ENCODE measurements at places on chromosomes 3 and 15.

DNA sequence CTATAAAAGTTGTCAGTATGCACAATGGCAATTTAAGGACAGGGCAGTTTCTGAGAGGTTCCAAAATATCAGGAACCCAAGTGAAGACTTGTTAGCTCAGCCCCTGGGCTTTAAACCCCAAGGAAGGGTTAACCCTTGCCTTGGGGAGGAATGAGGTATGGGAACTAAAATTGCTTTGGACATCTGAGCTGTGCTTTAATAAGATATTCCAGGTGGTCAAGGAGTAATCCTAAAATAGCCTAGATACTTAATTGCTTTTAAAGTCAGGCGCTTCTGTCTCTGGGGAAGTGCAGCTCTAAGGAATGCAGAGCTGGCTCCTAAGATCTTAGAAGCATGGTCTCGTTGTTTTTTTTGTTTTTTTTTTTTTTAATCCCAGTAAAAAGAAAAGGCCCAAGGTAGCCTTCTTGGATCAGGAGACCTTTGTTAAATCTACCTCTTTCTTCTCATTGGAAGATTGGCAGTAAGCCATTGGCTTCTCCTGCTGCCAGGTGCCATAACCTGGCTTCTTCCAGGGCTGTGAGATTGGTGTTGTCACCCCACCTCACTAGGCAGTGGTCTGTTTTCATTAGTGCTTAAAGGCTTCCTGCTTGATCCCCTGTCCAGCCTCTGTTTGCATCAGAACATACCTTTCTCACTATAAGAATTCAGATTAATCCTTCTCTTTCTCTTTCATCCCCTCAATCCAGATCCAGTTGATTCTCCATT is 24.5 kb downstream of the ARID3B start:
- DNase-seq = no peak

DNA sequence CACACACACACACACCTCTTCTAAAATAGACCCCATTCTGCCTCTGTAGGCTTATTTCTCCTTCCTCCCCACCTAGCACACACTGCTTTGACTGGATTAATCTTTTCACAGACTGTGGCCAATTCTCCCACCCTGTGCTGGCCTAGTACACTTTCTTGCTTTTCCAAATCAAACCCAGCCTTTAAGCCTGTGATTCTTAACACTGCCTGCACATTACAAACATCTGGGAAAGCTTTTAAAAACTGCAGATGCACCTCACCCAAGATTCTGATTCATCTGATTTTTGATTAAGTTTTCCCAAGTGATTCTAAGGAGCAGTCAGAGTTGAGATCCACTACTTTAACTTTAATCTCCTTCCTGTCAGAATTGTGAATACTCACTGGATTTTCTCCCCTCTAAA is 12.8 kb downstream of the CSNK1G1 start:
- no peak for DNase-seq

- DNase-seq = no peak
These were observed 21.8 kb downstream of the SLC6A11 start for GRCh38 chr3:10837849-10838248.

GRCh38 chr3:25349828-25350724 is 78.0 kb upstream of the RARB start:
- DNase-seq = no peak

- DNase-seq = no peak
These were observed 106.4 kb upstream of the PTX3 start for GRCh38 chr3:157330206-157330605.

- DNase-seq = no peak
These were observed 12.3 kb upstream of the C3orf22 start for GRCh38 chr3:126571078-126571477.

DNA sequence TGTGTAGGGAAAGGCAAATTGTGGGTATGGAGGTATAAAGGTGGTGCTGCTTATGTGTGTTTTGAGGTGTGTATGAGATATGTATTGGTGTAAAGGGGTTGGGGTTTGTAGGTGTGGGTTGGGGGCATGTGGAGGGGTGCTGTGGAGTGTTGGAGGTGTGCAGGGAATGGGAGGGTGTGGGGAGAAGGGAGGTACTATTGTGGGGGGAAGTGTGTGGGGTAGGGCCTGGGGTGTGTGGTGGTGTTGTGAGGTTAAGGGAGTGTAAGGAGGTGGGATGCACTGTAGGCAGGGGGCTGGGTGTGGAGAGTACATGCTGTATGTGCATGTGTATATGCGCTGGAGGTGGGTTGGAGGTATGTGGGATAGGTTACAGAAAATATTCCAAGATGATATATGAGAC is 15.7 kb downstream of the CCDC12 start:
- DNase-seq = no peak

DNA sequence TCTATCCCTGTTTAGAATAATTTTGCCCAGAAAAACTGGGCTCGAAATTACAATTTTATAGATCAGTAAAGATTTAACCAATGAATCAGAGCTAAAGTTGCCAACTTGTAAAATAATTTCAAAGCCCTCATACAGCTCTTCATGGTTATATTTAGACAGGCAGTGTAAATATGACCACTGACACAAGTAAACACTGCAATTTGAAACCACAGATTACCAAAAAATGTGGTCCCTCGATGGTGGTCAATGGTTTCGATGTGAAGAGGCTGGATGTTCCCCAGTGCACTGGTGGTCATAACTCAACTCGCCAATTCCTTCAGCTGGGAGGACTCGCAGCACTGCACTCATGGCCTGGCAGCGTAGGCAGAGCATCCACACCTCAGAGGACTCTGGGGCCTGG is 28.6 kb downstream of the LRTM1 start:
- no peak for DNase-seq

GRCh38 chr3:89314454-89315098 is 207.2 kb downstream of the EPHA3 start:
- DNase-seq = no peak

DNA sequence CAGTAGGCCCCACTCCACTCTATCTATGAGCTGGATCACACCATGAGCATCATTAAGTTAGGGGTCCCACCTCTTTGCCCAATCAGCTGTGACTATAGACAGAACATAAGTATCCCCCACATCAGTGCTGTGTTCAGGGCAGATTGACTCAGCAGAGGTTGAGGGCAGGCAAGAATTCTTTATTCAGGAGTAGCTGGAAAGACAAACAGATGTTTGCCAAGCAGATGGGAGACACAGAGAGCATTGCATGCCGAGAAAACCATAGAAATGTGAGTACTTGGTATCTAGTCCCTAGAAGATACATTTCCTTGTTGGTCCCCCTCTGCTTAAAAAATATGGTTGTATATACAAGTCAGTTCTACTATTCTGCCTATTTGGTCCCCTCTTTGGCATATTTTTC is 440.8 kb downstream of the RAP2B start:
- no peak for DNase-seq

DNA sequence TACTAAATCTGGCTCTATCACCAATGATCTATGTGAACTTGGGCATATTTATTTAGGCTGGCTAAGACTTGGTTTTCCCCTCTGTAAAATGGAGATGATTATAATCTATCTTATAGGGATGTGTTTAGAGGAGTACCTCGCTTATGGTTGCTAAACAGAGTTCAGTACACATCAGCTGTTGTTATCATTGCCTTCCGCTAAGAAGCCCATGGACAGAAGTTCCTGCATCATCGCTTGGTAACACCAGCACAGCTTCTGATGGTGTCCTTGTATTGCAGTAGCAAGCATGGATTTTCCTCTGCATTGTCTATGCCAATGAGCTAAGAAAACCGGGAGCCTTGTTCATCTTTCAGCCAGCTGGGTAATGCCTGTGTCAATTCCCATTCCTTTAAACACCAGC is 73.1 kb upstream of the LRTM1 start:
- no peak for DNase-seq

DNA sequence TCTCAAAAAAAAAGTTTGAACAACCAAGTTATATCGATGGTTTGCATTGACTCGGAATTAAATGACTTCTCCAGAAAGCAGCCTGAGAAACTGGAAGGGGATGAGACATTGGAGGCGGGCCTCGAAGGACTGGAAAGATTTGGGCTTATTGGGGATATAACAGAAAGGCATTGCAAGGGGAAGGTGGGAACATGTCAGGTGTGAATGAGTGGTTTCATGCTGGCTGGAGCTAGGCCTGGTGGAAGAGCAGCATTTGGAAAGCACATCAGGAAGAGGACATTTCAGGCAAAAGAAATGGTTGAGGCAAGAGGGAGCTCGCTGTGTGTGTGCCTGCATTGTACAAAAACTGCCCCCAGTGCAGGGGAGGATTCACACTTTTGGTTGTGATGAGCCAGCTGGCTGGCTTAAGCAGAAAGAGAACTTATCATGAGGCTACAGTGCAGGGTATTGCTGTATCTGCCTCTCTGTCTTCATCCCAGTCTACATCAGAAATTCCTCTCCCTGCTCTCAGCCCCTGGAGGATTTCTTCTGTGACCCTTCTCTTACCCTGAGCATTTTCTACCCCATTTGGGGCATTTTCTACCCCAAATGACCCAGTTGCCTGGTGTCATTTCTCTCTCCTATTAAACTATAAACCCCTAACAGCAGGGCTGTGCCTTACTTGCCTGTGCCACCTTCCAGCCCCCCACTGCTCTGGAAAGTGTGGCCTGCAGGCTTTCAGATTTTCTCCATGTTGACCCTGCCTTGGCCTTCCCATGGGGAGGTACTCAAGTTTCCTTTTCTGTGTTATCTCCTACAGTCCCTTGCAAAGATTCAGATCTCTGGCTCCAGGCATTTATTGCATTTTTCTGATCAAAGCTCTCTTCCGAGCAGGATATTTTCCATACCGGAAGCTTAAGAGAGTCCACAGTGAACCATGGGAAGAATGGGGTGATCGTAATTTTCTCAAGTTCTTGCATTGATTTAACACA is 64.4 kb upstream of the FLNB start:
- no peak for DNase-seq

- DNase-seq = no peak
These were observed 278.4 kb upstream of the ZPLD1 start for GRCh38 chr3:102156426-102156825.

DNA sequence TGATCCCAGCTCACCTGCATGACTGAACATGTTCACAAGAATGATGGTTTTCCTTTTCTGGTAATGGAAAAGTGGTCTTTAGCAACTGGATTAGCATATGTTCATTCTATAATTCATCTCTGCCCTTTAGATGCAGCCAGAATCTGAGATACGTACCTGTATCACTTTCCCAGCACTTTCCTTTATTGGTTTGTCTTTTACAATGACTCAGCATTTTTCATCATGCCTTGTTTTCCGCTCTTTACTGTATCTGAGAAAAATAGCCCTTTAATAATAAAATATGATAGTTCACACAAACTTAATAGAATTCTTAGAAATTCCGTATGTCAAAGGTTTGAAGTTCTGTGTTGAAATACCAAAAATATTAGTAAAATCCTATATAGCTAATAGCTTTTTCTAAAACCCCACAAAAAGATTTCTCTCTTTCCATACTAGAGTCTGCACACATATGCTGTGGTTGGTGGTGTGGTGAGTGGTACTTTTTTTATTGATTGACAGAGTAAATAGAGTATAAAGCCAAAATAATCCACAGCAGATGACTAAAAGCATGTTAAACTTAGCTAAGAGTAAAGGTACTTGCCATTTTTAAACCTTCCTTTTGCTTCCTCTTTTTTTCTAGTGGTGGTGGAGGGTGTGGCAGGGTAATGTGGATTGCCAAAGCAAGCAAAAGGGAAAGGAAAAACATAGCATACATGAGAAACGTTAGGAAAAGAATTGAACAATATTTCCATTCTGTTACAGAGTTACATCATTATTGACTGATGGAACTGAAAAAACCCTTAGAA is 328.9 kb upstream of the RBMS3 start:
- DNase-seq = no peak

DNA sequence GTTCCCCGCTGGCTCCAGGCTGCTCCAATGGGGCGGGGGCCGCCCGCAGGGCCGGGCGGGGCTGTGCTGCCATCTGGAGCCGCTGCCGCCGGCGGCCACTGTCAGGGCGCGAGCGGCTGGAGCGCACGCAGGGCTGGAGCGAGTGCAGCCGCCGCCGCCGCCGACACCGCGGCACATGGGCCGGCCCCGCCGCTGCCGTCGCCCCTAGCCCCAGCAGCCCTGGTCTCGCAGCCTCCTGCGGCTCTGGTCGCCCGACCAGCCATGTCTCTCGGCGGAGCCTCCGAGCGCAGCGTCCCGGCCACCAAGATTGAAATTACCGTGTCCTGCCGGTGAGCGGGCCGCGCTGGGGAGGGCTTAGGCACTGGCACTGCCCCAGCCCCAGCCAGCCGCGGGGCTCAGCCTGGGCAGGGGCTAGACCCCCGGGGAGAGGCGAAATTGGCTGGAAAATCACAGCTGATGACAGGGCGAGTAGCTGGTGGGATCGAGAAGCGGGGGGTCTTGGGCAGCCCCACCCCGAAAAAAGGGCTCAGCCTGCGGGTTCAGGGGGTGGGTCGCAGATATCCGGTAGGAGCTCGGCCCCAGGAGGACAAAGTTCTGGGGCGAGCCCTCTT is at the start of gene CPNE9:
Gene CPNE9 (plus strand): TSS at position 98 of the 611 bp plus-strand sequence. CDS start 164 bp downstream, at position 262.
- peak; percentile 49 for DNase-seq

DNA sequence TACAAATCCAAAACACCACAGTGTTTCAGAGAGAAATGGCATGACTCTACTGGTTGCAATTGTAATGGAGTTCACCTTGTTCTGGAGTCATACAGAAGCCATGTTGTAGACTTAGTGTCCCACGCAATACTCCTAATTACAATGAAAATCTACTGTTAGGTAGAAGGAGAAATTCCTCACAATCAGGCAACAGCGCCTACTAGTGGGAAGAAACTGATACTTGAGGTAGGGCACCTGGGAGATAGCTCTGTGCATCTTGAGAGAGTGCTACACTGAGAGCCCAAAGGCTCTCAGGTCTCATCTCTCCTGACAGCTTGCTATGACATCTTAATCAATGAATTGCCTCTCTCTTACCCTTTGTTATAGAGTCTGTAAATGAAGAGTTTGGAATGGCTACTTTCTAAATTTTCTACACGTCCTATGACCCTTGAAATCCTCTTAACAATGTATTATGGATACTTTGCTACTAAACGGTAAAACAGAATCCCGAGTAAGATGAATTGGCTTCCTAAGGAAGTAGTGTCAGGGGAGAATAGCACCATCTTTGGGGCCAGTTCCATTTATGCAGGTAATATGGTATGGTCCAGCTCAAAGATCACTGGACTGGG is 422.7 kb upstream of the TPRG1 start:
- no peak for DNase-seq

- DNase-seq = peak; percentile 36
These were observed at the start of gene ITGB5 for GRCh38 chr3:124887177-124887931. Gene ITGB5, minus strand, starts transcription at chr3:124887365. Its CDS starts 365 bp downstream, at chr3:124887000.

GRCh38 chr15:92385096-92385495 is 8.6 kb upstream of the ST8SIA2 start:
- DNase-seq = no peak
